Gastrocnemius medialis (tissue), 4 donors: ENCODE measurements at places on chromosomes 13 and 19. TPM values are rescaled to one million over a fixed set of nuclear protein-coding genes. Genes with fewer than 3 reads are reported as not detected.
A peak's percentile ranks its signal among the peaks of the same experiment; 100 is the strongest.

DNA sequence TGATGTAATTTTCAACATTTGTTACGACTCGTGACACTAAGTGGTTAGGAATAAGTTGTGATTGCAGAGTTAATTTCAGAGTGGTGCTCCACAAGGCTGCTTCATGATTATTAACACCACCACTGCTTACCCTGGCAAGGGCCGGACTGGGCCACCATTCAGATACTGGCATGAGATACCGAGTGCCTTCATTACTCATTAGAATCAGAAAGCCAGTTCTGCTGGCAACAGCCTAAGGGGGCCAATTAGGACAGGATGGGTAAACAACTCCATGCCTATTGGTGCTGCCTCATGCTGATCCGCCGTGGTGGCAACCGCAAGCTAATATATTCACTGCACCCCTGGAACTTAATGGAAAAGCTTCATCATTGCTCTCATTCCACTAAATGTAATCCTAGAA is 575.1 kb downstream of the EFNB2 start:
- no peak overlapping the region for H3K27ac ChIP-seq
- no peak for DNase-seq
- H3K4me1 ChIP-seq = no peaks in the 10 kb centered on the region
- H3K36me3 ChIP-seq = no peaks in the 10 kb centered on the region
- H3K4me3 ChIP-seq = no peak overlapping the region
- no peaks in the 10 kb centered on the region for H3K27me3 ChIP-seq

- H3K27ac ChIP-seq = peak overlapping the region; percentile 99
- DNase-seq = peak; percentile 64
- H3K4me1 ChIP-seq = peaks cover 12% of the 10 kb centered on the region
- no peaks in the 10 kb centered on the region for H3K27me3 ChIP-seq
- peaks cover 21% of the 10 kb centered on the region for H3K36me3 ChIP-seq
- H3K4me3 ChIP-seq = peak overlapping the region; percentile 99
Measured at GRCh38 chr19:32404933-32405430, 588 bp upstream of the DPY19L3 start.

- peak overlapping the region; percentile 79 for H3K27ac ChIP-seq
- peaks cover 29% of the 10 kb centered on the region for H3K4me1 ChIP-seq
- H3K36me3 ChIP-seq = peaks cover 46% of the 10 kb centered on the region
- no peak overlapping the region for H3K4me3 ChIP-seq
- DNase-seq = peak; percentile 73
Measured at GRCh38 chr13:102617697-102618350, 21.0 kb downstream of the TPP2 start.

GRCh38 chr13:99991013-99991827 is 9.6 kb downstream of the ZIC2 start:
- no peak overlapping the region for H3K27ac ChIP-seq
- no peak overlapping the region for H3K4me3 ChIP-seq
- DNase-seq = no peak
- peaks cover 100% of the 10 kb centered on the region for H3K27me3 ChIP-seq
- no peaks in the 10 kb centered on the region for H3K36me3 ChIP-seq

- H3K4me3 ChIP-seq = no peak overlapping the region
- no peaks in the 10 kb centered on the region for H3K36me3 ChIP-seq
- H3K27me3 ChIP-seq = no peaks in the 10 kb centered on the region
- no peak overlapping the region for H3K27ac ChIP-seq
Measured at GRCh38 chr13:73911361-73911760, 222.8 kb downstream of the KLF12 start.

DNA sequence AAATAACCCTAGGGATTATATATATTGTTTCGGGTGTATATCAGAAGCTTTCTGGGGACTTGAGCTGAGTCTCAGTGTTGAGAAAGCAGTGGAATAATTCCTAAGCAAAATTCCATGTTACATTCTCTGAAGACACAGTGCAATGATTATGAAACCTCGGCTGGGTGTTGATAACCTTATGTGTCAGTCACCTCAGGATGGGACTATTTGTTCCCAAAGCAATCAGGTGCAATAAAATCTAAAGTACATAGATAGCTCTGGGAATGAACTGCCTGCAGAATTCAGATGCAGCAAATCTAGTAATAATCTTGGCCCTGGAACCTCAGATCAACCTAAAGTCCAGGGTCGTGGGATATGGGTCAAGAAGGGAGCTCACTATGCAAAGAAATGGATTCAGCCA is 53.0 kb downstream of the EDNRB start:
- no peak for DNase-seq
- H3K36me3 ChIP-seq = no peaks in the 10 kb centered on the region
- H3K4me3 ChIP-seq = no peak overlapping the region
- H3K27ac ChIP-seq = no peak overlapping the region
- no peaks in the 10 kb centered on the region for H3K4me1 ChIP-seq

DNA sequence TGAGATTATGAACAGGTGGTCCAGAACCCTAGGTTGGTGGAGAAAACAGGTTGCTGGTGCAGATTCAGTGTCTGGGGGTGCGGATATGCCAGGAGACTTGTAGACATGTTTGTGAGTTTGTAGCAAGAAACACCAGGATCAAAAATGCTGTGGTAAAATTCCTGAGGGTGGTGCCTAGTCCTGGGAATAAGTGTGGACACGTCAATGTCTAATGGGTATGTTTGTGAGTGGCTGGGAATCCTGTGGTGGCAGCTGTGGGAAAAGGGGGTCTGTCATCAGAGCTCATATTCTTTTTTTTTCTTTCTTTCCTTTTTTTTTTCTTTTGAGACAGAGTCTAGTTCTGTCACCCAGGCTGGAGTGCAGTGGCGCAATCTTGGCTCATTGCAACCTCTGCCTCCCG is 7.2 kb downstream of the ZNF708 start:
- peaks cover 3% of the 10 kb centered on the region for H3K4me1 ChIP-seq
- no peaks in the 10 kb centered on the region for H3K27me3 ChIP-seq
- no peak for DNase-seq
- no peak overlapping the region for H3K4me3 ChIP-seq

GRCh38 chr19:11507370-11508078 is 1.9 kb upstream of the ZNF653 start:
- H3K4me3 ChIP-seq = no peak overlapping the region
- H3K27ac ChIP-seq = no peak overlapping the region

DNA sequence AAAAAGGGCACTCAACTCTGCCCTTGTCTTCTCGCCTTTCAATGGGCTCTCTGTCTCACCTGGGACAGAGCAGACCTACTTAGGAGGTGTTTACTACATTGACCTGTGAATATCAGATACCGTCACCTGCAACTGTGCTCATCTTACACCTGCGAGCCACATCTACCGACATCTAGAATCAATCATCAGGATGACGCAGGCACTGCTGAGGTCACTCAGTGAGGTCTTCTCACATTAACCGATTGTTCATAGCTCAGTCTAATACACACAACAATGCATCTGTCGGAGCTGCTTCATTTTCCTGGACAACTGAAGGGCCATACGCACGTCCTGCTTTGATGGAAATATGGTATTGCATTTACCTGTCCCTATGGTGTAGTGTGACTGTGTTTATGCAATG is 211.9 kb downstream of the FGF9 start:
- H3K4me1 ChIP-seq = no peaks in the 10 kb centered on the region
- H3K27ac ChIP-seq = no peak overlapping the region
- no peak for DNase-seq
- H3K27me3 ChIP-seq = no peaks in the 10 kb centered on the region
- H3K4me3 ChIP-seq = no peak overlapping the region
- H3K36me3 ChIP-seq = no peaks in the 10 kb centered on the region

GRCh38 chr13:41307884-41308640 is 3.0 kb upstream of the NAA16 start:
- no peak overlapping the region for H3K27ac ChIP-seq
- H3K27me3 ChIP-seq = no peaks in the 10 kb centered on the region
- no peaks in the 10 kb centered on the region for H3K36me3 ChIP-seq
- H3K4me3 ChIP-seq = no peak overlapping the region
- no peak for DNase-seq

The KIRREL2 gene
- not detected for total RNA-seq
